Activated T-helper 1 cell treated with anti-CD3 and anti-CD28 coated beads, Interleukin-12 subunit alpha, Interleukin-12 subunit beta, Interleukin-2, Interleukin-4 antibody, amounts not matched to agents 30 ng/mL and 10 ng/mL and 1 ng/mL, durations not matched to agents 14 hours and 24 hours and 36 hours (primary cell): ENCODE measurements at places on chromosomes 1 and 21. TPM values are rescaled to one million over a fixed set of nuclear protein-coding genes. Genes with fewer than 3 reads are reported as not detected.

The CTPS1 gene
- total RNA-seq, result 172 and 174 TPM in 2 replicates

The CASQ1 gene
- total RNA-seq, result not detected in 2 replicates

DNA sequence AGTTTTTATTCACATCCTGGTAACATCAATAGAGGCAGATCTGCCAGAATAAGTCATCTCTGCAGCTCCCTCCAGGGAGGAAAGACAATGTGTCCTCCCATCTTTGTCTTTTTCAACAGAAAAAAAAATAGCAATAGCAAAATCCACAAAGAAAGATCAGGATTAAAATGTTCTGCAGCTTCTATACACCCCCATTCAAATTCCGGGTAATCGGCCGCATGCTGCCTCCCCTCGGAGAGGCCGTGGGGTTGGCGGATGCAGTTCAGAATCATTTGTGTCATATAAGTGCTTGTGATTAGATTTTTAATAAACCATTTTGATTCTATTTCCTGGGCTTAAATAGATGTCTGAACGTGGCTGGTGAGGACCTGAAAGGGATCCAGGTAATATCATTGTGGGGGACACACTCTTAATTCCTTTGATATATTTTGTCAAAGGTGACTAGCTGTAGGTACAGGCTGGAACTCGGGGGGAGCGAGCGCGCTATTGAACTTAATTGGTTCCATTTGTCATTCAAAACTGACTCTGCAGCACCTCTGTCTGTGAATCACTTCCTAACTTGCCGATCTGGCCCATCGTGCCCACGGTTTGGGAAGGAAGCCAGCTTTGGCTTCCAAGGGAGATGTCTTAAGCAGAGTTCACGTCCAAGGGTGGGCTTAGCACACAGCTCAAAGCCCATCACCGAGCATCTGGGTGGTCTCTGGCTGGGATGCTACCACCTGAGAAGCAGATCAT lies 85.6 kb upstream of the ARHGEF16 start:
- DNase-seq, result no peak

The WNT3A gene
- not detected in 2 replicates for total RNA-seq

DNA sequence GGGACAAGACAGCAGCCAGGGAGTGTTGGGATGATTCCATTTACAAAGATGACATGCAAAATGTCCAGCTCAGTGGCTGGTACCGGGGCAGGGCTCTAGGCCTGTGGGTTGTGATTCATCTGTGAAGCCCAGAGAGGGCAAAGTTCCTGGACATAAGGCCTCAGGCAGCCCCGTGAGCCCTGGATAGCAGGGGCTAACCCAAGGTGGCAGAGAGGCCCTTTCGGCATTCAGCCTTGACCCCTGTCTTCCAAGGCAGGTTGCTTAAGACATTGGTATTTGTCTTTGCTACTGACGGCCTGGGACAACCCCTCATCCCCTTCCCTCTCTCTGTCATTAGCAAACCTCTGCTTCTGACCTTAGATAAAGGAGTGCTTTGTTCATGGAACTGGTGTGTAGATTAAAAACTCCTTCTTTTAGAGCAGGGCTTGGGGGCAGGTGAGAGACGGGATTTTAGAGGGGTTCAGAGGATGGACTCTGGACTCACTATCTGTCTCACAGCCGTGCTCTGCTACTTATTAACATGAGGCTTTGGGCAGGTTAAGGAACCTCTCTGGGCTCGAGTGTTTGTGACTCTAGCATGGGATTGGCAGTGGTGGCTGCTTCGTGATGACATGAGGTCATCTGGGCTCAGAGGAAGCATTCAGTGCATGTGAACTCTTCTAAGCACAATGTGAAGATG lies 36.3 kb downstream of the TMEM51 start:
- no peak for DNase-seq

- no peak for DNase-seq
Observed at GRCh38 chr1:44377925-44378784, 23.1 kb upstream of the ERI3 start.

- no peak for DNase-seq
Observed at GRCh38 chr1:152673016-152673415, 2.1 kb upstream of the LCE2C start.

- no peak for DNase-seq
Observed at GRCh38 chr1:44842862-44843655, at the start of gene PTCH2. TSS of gene PTCH2 (minus strand) at chr1:44843253. CDS start at chr1:44842932, 321 bp downstream.

DNA sequence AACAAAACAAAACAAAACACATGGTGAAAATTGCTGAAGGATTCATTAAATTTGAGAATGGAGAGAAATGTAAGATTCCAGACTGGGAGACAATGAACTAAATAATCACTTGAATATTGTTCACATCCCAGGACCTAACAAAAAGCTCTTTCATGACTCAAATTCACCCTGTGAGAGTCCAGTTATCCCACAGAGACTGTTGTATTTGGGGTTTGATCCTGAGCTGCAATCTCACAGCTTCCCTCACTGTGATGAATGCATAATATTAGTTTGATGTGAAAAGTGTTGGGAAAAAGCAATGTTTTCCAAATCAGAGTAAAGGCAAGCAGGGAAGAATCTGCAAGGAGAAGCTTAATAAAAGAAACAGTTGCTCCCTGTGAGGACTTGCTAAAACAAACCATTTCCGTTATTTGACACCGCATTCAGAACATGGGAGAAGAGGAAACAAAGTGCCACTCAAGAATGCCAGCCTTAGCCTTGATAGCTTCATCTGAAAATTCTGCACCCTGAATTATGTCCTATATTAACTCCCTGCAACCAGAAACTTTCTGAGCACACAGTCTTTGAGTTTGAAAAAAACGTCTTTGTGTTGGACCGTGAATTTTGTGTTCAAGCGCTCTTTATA lies 208.8 kb downstream of the DAB1 start:
- no peak for DNase-seq

DNA sequence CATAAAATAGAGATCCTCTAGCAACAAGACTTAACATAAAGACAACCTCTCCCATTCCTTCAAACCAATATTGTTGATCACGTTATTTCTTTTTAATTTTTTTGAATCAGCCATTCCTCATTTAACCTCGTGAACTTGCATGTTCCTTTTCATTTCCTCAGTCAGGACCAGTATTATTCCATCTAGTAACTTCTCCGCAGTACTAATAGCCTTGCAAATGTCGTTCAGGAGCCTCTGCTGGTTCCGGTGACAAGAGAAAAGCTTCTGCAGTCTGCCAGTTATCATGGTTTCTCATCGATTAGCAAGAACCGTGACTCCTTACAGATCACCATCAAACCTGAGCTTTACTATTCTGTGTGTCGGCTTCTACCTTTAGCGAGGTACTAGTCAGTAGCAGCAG lies 3.0 kb downstream of the APP start:
- no peak for DNase-seq

- DNase-seq, result no peak
Observed at GRCh38 chr1:75600781-75601180, 10.1 kb downstream of the SLC44A5 start.

The CZIB gene
- 43.6 and 45.2 TPM in 2 replicates for total RNA-seq

The LMOD1 gene
- not detected in 2 replicates for total RNA-seq

The SMCP gene
- not detected in 2 replicates for total RNA-seq

DNA sequence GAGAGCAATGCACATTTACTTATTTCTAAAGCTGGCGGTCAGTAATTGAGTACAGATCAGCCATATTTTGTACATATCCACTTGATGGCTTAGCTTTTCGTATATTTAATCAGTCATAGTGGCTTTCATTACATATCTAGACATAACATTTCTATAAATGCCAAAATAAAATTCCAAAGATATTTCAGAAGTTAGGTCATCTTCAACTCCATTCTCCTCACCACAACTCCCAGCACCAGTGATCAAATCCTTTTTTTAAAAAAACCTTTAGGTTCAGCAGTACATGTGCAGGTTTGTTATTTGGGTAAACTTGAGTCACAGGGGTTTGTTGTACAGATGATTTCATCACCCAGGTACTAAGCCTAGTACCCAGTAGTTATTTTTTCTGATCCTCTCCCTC lies 53.9 kb upstream of the GNG4 start:
- DNase-seq, result no peak

GRCh38 chr1:112423207-112423606 lies 27.2 kb downstream of the CTTNBP2NL start:
- no peak for DNase-seq

The KPRP gene
- total RNA-seq, result not detected in 2 replicates

The MED8 gene
- 43.0 and 48.5 TPM in 2 replicates for total RNA-seq

- no peak for DNase-seq
Observed at GRCh38 chr21:43657355-43658087, 1.8 kb downstream of the HSF2BP start.

The NUDT4B gene
- total RNA-seq, result 0.66 and 1.2 TPM in 2 replicates
